ENCODE measurements at places on chromosomes 12 and 14.

- DNase-seq: no peak
These were observed 618 bp downstream of the GNPNAT1 start for GRCh38 chr14:52790756-52791222.

GRCh38 chr12:80230068-80230467 lies 130.7 kb downstream of the OTOGL start:
- no peak for DNase-seq

- no peak for DNase-seq
These were observed 973 bp downstream of the P2RX2 start for GRCh38 chr12:132619386-132620112.

DNA sequence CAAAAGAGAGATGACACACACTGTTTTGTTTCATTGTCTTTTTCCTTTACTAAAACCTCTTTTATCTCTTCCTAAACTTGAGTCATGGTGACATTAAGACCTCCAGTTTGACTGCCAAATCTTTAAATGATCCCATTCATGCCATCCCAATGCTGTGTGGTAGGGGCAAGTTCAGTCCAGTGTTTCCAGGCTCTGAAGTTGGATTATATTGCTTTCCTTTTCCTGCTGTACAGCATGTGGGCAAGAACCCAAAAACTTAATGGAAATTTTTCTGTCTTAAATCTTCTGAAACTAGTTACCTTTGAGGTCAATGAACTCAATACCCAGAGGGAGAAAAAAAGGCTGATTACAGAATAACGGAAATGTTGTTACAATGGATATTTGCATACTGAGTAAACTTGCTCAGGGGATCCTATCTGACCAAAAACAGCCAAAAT lies 187.1 kb upstream of the FAR2 start:
- DNase-seq: no peak

- DNase-seq: no peak
These were observed 150.7 kb upstream of the PTPRQ start for GRCh38 chr12:80293347-80293746.

- no peak for DNase-seq
These were observed 479.1 kb downstream of the ATP23 start for GRCh38 chr12:58420503-58420902.

DNA sequence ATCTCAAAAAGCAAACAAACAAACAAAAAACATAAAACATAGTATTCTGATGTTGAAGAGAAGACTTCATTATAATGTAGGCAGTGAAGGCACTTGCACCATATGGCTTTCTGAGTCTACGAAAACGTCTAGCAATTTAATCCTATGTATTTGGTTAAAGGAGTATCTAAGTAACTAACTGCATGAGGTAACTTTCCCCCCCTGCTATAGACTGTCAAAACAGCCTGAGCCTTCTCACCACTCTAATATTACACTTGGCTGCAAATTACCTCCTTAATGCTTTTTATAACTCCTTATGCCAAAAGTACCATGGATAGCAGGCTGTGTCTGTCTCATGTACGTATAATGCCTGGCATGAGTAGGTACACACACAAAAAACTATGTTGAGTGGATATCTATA lies 607.6 kb upstream of the FLRT2 start:
- DNase-seq: no peak

GRCh38 chr14:102734436-102734835 lies 42.8 kb upstream of the TRAF3 start:
- DNase-seq: no peak

DNA sequence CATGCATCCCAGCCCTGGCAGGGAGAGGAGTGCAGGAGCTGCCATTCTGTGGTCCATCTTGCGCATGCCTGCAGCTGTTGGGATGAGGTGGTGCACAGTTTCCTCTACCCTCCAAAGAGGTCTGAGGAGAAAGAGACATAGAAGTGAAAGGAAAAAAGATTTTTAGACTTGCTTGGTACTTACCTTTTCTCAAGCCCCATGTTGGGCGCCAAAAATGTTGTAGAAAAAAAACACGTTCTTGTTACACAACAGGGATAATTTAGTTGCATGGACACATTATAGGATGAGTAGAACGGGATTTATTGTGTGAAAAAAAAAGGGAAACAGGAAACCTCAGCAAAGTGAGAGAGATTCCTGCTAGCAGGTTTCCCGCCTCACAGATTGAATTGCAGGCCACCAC lies 244.4 kb upstream of the GARIN2 start:
- DNase-seq: no peak

- DNase-seq: no peak
These were observed 44.9 kb downstream of the JKAMP start for GRCh38 chr14:59529189-59529588.

DNA sequence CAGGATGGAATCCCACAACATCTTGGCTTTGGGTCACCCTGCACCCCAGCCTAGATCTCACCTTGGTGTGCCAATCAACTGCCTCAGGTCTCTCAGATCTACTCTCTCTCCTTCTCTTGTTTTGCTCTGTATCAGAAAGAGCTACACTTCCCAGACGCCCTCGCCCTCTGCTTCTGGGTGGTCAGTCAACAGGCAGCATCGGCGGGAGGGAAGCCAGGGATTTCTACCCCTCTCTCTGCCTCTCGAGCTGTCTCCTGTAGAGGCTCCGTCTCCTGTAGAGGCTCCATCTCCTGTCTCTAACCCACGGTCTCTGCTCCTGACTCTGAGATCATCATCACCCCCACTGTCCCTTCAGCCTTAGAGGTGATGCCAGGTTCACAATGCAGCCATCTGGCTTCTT lies 151.6 kb downstream of the PIWIL1 start:
- DNase-seq: no peak

DNA sequence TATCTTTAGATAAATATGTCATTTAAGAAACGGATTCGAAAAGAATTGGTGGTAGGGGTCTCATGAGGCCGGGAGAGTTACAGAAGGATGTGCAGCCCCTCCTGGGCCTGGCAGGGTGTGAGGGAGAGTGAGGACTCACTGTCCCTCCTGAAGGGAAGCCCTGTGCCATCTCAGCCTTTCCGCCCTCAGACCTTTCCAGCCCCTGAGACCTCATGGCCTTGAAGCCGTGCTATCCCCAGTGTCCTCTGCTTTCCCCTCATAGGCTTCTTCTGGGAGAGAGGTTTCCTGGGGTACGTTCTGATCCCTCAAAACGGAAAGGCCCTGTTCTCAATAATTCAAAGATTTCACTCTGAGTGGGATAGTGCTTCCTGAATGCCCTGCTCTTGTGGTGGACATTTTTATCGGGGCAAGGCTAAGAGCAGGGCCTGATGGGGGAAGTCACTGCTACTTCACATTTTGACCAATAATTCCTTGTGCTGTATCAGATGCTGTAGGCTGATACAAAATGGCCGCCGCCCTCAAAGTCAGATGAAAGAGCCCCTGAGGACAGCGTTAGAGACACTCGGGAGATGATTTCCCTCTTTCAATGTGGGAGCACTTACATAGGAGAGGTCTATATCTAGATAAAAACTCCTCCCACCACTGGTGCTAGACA lies 1.3 kb downstream of the CD4 start:
- no peak for DNase-seq

DNA sequence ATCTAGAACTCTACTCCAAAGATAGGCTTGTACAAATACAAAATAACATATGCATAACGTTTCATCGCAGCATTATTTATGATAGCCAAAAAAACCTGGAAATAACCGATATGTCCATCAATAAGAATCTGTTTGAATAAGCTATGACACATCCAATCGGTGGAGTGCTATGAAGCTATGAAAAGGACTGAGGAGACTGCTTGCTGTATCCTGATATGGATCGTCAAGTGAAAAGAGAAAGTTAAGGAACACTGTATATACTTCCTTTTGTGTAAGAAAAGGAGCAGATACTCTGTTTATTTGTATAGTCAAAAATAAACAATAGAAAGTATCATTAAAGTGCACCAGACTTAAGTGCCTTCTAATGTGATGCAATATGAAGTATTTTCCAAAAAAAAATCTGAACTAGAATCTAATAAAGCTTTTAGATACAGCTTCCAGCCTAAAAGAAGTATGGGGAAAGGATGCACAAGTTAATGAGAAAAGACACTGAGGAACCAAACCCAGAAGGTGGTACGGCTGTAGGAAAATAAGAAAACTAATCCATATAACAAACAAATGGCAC lies 645 bp upstream of the KLHDC1 start:
- no peak for DNase-seq

DNA sequence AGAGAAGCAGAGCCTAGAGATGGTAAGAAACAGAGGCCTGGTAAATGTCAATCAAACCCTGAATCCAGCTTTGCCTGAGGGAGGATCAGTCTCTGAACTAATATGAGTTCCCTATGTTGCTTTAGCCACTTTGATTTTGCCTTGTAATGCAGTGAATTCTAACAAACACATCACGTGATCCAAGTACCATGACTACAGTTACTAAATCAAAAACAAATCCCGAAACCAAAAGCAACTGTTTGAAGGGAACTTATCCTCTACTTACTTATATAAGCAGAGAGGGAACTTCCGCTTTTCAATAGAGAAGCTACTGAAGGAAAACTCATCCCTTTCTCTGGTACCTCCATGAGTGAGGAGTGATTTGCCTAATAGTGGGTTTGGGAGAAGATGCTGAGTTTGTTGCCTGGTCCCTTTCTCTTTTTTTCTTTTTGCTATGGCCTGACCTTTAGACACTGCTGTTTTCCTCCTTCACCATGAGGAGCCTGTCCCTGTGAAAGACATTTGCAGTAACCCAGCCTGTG lies 7.7 kb upstream of the PPTC7 start:
- peak; percentile 15 for DNase-seq

- DNase-seq: no peak
These were observed 130.4 kb downstream of the DICER1 start for GRCh38 chr14:95026851-95027463.

DNA sequence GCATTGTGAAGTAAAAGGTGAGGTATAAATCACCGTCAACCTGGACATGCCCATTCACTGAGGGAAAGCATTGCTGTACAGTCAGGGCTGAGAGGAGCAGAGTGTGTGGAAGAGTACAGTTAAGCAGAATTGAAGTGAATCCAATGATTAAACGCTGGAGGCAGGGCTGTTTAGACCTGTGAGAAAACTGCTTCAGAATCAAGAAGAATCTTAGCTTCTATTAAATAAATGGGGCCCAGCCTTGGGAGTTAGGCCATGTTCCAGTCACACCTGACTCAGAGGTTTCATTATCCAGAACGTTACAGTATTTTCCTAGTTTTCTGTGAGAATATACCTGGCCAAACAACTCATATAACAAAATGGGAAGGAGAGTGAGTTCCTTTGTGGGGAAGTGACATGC lies 86.9 kb downstream of the ATP23 start:
- no peak for DNase-seq

DNA sequence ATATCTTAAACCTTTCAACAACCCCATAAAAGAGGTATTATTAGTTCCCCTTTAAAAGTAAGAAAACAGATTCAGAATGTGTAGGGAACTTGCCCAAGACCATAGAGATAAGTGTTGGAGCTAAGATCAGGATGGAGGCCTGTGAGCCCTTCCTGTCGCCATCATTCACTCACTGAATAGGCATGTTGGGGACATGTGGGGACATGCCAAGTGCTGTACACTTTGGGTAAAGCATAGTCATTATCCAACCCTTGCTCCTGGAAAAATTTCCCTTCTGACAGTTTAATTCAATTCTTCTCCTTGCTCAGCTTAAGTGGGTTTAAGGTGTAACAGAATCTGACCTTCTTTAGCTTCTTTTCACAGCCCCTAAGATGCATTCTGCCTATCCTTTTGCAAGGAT lies 28.0 kb upstream of the C12orf42 start:
- no peak for DNase-seq

- no peak for DNase-seq
These were observed 47.0 kb upstream of the SLC2A13 start for GRCh38 chr12:40152783-40153383.

- no peak for DNase-seq
These were observed 159.6 kb downstream of the CRADD start for GRCh38 chr12:93836620-93837260.

GRCh38 chr12:111024205-111024801 lies 103.9 kb upstream of the MYL2 start:
- DNase-seq: peak; percentile 33

DNA sequence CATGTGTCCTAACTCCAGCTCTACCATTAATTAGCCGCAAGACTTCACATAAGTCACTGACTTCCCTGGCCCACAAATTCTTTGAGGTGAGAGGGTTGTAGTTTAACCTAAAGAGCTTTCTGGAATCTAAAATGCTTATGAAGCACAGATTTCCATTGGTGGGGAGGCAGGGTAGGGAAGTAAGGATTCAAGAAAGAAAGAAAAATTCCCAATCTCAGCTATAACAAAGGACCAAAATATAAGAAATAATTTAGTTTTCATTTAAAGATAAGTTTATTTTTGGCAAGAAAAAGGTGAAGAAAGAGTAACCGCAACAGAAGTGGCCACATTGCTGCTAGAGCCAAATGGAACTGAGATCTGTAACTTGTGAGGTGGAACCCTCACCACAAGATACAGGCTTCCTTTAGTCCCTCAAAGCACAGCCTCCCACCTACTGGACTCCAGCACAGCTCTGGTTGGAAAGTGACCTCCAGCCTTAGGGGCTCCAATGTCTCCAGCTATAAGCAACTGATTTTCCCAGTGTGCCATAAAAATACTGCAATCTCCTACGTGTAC lies 23.6 kb downstream of the DAD1 start:
- DNase-seq: no peak

- no peak for DNase-seq
These were observed 20.5 kb downstream of the DEGS2 start for GRCh38 chr14:100138955-100139354.

DNA sequence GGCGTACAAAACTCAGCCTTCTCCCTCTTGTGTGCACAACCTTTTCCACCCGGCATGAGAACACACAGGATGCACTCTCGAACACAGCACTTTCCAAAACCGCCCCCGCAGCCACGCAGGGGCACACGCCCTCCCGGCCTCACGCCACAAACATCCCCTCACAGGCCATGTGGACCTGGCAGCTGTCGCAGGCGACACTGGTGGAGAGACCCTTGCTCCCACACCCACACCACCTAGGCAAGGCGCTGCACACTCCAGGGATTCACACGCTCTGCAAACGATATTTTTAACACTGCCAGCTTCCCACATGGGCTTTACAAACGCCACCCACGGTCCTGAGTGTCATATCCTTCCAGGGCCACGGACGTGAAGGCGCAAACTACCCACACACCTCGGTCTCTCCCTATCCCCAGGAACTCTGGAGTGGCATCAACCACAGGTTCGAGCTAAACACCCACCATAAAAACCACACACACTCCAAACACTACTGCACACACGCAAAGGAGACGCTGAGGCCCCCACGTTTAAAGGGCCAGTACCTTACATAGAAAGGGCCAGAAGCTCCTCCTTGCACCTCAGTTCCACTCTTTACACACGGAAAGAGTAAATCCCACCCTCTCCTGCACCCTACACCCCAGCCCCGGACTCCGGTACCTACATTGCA lies 12.4 kb upstream of the ITGB7 start:
- DNase-seq: peak; percentile 31

- DNase-seq: no peak
These were observed 170.7 kb upstream of the SFSWAP start for GRCh38 chr12:131540138-131540623.

DNA sequence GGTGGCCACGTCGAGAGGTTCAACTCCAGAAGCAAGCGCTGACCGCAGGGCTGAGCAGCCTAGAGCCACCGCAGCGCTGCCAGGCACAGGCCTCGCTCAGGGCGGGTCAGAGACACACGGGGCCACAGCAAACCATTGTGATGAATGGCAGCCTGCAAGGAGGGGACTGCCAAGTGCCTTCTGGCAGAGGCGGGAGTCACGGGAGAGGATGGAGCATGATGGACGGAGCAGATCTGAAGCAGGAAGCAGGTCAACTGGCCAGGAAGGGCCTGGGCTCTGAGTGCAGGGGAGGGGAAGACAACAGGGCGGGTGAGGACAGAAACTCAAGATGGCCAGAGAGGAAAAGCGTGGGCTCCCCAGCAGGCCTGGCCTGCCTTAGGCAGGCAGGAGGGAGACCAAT lies 49.8 kb downstream of the CDC42BPB start:
- no peak for DNase-seq
